B cell (primary cell): ENCODE measurements at places on chromosomes 6 and 20. TPM values are rescaled to one million over a fixed set of nuclear protein-coding genes. Genes with fewer than 3 reads are reported as not detected.

CST3 gene
- total RNA-seq = 1.0 and 1.2 TPM in 2 replicates

RAD21L1 gene
- total RNA-seq = not detected in 2 replicates

TRIM31 gene
- not detected in 2 replicates for total RNA-seq

SLPI gene
- total RNA-seq = not detected in 2 replicates

PSMA7 gene
- total RNA-seq = 140 TPM in 2 replicates

PAK5 gene
- not detected in 2 replicates for total RNA-seq

MYL9 gene
- 3.5 and 3.8 TPM in 2 replicates for total RNA-seq

SYNDIG1 gene
- not detected in 2 replicates for total RNA-seq

ZNF335 gene
- 62.7 and 64.8 TPM in 2 replicates for total RNA-seq

NINL gene
- total RNA-seq = 5.5 and 7.2 TPM in 2 replicates

TRIM10 gene
- total RNA-seq = not detected in 2 replicates

DLK2 gene
- 0.58 TPM in 1 of 2 replicates, not detected in the other for total RNA-seq

DDX43 gene
- total RNA-seq = 1.8 and 2.6 TPM in 2 replicates

GID8 gene
- 44.1 and 47.4 TPM in 2 replicates for total RNA-seq

C4A gene
- 10.5 and 11.1 TPM in 2 replicates for total RNA-seq

RWDD1 gene
- 21.8 and 22.4 TPM in 2 replicates for total RNA-seq
